GM13976 (cell line): ENCODE measurements at places on chromosomes 5 and 9.

- DNase-seq = no peak
These were observed 137.7 kb downstream of the CNTLN start for GRCh38 chr9:17272536-17272935.

DNA sequence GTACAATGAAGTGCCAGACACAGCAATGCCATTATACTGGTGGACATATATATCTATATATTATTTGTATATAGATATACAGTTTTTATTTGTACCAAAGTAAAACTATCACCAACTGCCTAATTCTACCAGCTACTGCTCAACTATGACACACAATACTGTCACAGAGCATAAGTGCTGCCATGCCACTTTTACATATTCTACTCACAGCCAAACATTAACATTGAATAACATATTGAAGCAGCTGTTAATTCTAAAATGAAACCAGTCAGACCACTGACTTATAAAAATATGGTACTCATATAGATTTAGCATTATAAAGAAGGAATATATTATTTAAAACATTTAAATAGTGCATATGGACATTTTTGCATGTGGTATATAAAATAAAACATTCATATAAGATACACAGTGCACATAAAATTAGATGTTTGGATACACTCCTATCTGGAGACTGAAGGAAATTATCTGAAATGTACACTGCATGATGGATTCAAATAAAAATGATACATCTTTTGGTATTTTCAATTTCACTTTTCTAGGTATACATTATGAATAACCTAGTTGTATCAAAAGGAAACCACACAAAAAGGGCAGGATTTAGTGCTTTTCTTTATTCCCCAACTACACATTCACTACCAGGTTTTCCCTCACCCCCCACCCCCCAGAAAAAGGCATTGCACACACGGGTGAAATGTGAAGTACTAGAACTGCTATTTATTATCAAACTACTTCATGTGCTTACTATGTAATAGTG lies 48.9 kb downstream of the PKD2L2 start:
- no peak for DNase-seq

- no peak for DNase-seq
These were observed 339.6 kb upstream of the ITGA1 start for GRCh38 chr5:52448111-52448510.

DNA sequence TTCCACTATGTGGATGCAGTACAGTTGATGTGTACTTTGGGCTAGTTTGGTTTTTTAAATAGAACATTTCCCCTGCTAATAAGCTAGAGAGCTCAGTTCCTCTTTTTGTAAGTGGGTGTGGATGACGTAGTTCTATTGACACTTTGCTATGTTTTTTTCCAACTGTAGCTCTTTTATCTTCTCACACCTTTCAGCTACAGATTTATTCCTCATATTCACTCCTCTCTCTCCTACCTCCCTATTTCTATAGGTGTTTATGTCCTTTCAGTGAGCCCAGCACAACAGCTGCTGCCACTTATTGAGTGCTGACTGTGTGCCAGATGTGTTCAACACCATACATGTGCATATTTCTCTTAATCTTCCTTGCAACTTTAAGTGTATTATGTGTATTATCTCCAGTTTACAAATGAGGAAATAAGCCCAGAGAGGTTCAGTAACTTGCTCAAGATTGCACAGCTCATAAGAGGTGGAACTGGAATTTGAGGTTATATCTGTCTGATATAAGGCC lies 215.7 kb downstream of the SEMA6A start:
- peak; percentile 74 for DNase-seq

GRCh38 chr5:34584165-34584564 lies 72.0 kb upstream of the RAI14 start:
- DNase-seq = no peak

GRCh38 chr5:42496397-42497156 lies 73.3 kb downstream of the GHR start:
- DNase-seq = no peak

GRCh38 chr5:126355940-126356339 lies 67.3 kb upstream of the GRAMD2B start:
- DNase-seq = no peak

DNA sequence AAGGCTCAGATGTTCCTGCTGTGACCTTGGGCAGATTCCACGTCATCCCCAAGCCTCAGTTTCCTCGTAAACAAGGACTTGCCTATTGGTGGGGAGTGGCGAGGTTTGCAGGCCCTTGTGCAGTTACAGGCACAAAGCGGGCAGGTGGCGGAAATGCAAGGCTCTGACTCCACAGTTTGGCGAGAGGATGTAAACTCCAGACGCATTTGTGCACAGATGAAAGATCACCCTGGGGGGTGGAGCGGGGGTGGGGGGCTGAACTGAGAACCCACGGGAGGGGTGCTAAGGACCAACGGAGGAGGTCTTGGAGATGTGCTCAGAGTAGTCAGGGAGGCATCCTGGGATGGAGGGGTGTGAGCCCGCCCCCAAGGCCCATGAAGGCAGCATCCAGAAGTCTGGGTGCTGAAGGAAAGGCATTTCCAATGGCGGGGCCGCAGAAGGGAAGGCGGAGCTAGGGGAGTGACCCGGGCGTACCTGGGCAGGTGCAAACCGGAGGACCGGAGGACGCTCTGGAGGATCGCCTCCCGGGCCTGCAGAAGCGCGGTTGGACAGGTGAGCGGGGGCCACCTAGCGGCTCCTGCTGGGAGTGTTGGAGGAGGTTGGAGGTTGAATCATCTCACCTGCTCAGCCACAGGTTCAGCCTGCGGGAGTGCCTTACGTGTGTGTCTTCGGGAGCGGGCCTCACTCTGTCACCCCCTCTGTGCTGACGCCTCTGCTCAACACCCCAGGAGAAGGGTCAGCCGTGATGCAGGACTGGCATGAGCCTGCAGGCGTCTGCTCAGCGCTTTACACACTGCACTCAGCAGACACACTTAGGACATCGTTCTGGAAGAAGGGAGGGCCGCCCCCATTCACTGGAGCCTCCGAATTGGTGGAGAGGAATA lies 1.9 kb upstream of the FIBCD1 start:
- peak; percentile 90 for DNase-seq

GRCh38 chr5:7047511-7048261 lies 334.5 kb downstream of the TENT4A start:
- DNase-seq = no peak

GRCh38 chr9:65404232-65405006 lies 119.4 kb upstream of the FOXD4L5 start:
- no peak for DNase-seq

- no peak for DNase-seq
These were observed 55.3 kb upstream of the POU4F3 start for GRCh38 chr5:146283344-146283761.

GRCh38 chr5:10567121-10567591 lies 3.3 kb downstream of the ANKRD33B start:
- DNase-seq = no peak

GRCh38 chr5:149799119-149799623 lies 69.1 kb downstream of the PPARGC1B start:
- no peak for DNase-seq

- no peak for DNase-seq
These were observed 294 bp downstream of the ADRB2 start for GRCh38 chr5:148826739-148827070.

DNA sequence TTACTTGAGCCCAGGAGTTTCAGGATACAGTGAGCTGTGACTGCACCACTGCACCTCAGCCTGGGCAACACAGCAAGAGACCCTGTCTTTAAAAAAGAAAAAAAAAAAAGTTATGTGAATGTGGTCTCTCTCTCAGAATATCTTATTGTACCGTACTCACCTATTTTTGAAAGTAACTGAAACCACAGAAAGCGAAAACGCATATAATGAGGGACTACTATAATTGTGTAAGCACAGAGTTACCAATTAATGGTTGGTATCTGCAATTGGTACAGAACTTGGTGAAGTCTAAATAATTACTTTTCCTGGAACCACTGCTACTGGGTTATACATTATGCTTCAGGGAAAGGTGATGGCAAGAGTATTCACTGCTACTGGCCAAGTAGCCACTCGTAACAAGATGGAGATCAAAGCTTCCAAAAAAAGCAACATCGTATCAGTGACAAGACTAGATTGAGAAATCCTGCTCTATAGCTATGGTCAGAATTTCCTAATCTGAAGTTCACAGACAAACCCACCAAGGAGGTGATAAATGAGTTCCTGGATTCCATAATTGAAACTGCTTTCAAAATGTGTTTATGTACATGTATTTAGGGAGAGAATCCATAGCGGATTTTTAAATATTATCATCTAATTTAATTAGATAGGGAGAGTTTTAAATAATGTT lies 82.7 kb downstream of the NR6A1 start:
- DNase-seq = no peak

DNA sequence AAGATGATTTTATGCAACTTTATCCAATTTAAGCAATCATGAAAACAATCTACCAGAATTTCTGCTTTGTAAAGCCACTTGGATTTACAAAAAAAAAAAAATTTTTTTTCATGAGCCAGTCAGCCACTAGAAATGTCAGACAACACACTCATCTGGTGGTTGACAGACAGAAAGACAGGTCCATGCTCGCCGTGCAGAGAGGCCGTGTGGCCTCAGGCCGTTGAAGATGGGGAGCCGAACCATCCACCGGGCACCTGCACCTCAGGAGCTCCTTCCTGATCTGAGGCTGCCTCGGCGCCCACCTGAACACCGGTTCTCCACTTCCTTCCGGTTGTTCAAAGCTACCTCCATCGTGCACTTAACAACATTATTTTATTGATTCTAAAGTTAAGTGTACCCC lies 138.0 kb upstream of the IRX4 start:
- no peak for DNase-seq

GRCh38 chr9:126412905-126413304 lies 86.3 kb downstream of the MVB12B start:
- DNase-seq = no peak

- no peak for DNase-seq
These were observed 39.7 kb downstream of the NDUFS6 start for GRCh38 chr5:1840741-1841521.

GRCh38 chr5:92715946-92716520 lies 865.0 kb downstream of the NR2F1-AS1 start:
- no peak for DNase-seq

GRCh38 chr5:169991115-169991869 lies 11.0 kb upstream of the INSYN2B start:
- DNase-seq = no peak

- no peak for DNase-seq
These were observed 340.6 kb upstream of the IRX4 start for GRCh38 chr5:2223303-2223702.

DNA sequence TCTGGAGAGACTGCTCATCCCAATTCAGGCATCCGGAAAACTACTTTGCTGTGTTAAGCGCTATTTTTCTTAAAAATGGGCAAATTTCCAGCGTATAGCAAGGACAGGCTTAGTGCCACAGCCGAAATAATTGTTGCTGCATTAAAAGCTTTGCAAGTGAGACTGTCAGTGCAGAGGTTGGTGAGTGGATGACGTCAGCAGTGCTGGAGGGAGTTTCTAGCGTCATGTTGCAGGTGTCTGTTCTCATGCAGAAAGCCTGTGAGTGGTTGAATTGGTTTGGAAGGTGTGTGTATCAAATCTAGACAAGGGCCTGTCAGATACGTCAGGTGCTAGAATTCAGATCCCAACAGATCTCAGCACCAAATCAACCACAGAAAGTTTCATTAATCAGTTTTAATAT lies 204.4 kb downstream of the TRIO start:
- no peak for DNase-seq

- no peak for DNase-seq
These were observed 52.8 kb upstream of the TUT7 start for GRCh38 chr9:86407022-86407421.

DNA sequence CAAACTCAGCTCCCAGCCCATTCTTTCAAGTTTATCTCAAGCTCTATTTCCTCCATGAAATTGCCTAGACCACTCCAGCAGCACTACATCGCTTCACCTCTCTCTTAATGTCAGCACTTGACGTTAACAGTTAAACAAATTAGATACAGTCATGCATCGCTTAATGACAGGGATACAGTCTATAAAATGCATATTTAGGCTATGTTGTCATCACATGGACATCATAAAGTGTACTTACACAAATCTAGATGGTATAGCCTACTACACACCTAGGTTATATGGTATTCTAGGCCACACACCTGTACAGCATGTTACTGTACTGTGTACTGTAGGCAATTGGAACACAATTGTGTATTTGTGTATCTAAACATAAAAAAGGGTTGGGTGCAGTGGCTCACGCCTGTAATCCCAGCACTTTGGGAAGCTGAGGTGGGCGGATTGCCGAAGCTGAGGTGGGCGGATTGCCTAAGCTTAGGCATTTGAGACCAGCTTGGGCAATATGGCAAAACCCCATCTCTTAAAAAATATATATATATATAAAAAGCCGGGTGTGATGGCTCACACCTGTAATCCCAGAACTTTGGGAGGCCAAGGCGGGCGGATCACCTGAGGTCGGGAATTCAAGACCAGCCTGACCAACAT lies 13.4 kb upstream of the PCSK5 start:
- no peak for DNase-seq

- DNase-seq = peak; percentile 71
These were observed 27.1 kb upstream of the SLC6A19 start for GRCh38 chr5:1174122-1174936.

- DNase-seq = no peak
These were observed 170.4 kb upstream of the FSTL4 start for GRCh38 chr5:133782736-133783135.

DNA sequence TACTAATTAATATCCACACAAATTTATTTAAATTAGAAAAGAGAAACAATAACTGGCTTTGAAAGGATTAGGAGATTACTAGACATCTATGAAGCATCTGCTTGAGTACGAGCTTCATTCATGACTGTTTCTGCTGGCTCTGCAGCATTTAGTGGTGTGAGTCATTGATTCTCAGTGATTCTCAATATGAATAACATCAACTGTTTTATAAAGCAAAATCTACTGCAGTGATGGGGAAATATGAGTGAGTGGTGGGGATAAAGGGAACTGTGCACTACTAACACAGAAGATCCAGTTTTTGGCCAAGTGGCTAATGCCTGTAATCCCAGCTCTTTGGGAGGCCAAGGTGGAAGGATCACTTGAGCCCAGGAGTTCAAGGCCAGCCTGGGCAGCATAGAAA lies 8.4 kb downstream of the FNBP1 start:
- DNase-seq = no peak

DNA sequence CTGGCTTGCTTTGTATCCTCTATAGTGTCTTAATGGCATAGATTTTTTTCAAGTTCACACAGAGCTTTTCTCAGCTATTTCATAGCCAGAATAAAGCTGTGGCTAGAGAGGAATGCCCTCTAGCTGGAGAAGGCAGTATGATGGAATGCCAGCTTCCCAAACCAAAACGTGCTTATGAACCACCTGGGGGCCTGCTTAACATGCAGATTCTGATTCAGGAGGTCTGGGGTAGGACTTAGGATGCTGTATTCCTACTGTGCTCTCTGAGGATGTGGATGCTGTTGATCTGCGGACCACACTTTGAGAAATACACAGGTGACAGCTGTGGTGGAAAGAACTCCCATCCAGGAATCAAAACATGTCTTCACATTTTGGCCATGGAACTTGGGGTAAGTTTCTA lies 49.9 kb upstream of the DPYSL3 start:
- DNase-seq = no peak
